ENCODE measurements at places on chromosomes 16 and 17. TPM values are rescaled to one million over a fixed set of nuclear protein-coding genes. Genes with fewer than 3 reads are reported as not detected.

DNA sequence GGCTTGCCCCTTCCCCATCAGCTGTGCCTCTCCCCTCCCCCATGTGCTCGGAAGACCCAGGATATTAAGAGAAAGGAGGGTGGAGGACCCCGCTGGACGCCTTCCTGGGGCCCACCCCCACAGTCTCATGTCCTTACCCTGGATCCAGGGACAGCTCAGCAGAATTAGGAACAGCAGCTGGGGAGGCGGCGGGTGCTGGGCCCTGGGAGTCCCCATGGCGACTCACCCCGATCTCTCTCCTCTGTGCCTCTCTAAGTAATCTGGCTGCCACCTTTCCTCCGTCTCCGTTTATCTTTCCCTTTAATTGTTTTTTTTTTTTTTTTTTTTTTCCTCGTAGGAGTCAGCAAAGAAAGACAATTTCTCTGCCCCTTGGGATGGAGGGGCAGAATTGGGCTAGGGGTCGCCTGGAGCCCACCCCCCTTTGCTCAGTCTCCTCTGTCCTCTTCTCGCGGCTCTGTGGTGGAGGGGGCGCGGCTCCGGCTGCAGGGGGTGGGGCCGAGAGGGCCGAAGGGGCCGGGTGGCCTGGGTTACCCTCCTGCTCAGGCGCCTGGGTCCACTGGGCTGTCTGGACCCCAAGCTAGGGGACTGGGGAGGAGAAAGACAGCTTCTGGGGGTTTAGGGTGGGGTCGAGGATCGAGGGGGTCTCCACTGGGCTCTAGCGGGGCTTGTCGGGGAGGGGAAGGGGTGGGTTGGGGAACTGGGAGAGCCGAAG lies 390 bp downstream of the SEZ6L2 start:
- H3K27me3 ChIP-seq, result no peaks in the 10 kb centered on the region
- H3K4me3 ChIP-seq, result peak overlapping the region; percentile 82
- no peaks in the 10 kb centered on the region for H3K36me3 ChIP-seq
- DNase-seq, result peak; percentile 67
- H3K27ac ChIP-seq, result peak overlapping the region; percentile 81

DNA sequence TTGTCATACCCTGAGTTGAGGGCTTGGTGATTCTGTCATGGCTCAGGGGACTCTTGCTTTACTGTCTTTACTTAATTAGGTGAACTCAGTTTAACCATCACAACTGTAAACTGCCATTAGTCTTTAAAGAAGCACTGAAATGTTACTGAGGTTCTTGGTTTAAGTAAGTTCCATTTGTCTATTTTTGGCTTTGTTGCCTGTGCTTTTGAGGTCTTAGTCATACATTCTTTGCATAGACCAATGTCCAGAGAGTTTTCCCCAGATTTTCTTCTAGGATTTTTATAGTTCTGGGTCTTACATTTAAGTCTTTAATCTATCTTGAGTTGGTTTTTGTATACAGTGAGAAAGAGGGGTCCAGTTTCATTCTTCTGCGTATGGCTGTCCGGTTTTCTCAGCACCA lies 137.5 kb downstream of the SOCS1 start:
- no peak overlapping the region for H3K4me3 ChIP-seq
- no peak overlapping the region for H3K27ac ChIP-seq
- H3K4me1 ChIP-seq, result peaks cover 5% of the 10 kb centered on the region
- peak; percentile 29 for DNase-seq

The HAGH gene
- 76.5 TPM for total RNA-seq

The IRX3 gene
- 9.2 TPM for total RNA-seq
